ENCODE measurements at places on chromosomes 4 and X. TPM values are rescaled to one million over a fixed set of nuclear protein-coding genes. Genes with fewer than 3 reads are reported as not detected.

The IBSP gene
- polyA plus RNA-seq: 1.6 TPM

The SMPX gene
- polyA plus RNA-seq: 1.5 TPM

The PNCK gene
- polyA plus RNA-seq: 2.4 TPM

The TXK gene
- polyA plus RNA-seq: 24.7 TPM

The GUCY1B1 gene
- polyA plus RNA-seq: 5.5 TPM

The LETM1 gene
- polyA plus RNA-seq: 16.8 TPM

The DAPP1 gene
- polyA plus RNA-seq: 17.5 TPM

The SSX4 gene
- polyA plus RNA-seq: 0.02 TPM

The CSAG3 gene
- polyA plus RNA-seq: 1.3 TPM

Data from thymus (tissue), 14 donors.